ENCODE measurements at places on chromosomes 11 and 22. TPM values are rescaled to one million over a fixed set of nuclear protein-coding genes. Genes with fewer than 3 reads are reported as not detected.

The FXYD2 gene
- total RNA-seq = 1.2 TPM

The DDX25 gene
- 0.62 TPM for total RNA-seq

The IL17REL gene
- not detected for total RNA-seq

The KREMEN1 gene
- total RNA-seq = 13.8 TPM

The ASCC2 gene
- total RNA-seq = 31.4 TPM

The OR8G1 gene
- total RNA-seq = not detected

The APOBEC3F gene
- total RNA-seq = 2.7 TPM

The DDTL gene
- total RNA-seq = 2.9 TPM

The MUC5B gene
- not detected for total RNA-seq
